ENCODE measurements at places on chromosomes 16 and 17.

DNA sequence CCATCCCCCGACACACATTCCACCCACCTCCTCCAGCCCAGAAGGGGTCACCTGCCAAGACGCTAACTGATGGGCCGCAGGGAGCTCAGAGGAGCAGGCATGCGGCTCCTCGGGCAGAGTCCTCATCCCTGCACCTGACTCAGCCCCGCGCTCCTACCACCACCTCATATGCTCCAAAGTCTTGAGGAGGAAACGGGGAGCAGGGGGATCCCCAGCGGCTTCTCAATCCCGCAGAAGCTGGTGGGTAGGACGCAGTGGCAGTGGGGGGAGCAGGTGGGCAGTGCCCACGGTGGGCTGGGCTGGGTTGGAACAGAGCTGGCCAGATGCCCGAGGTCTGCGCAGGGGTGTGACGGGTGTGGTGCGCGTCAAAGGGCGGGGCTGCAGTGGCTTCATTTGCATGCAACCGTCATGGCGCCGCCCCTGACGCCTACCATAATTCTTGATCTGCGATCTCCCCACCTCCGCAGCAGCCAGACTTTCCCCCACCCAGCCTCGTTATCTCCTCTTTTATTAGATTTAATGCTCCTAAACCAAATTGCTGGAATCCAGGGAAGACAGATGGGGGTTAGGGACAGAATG is 39.0 kb upstream of the EMP2 start:
- DNase-seq: no peak

DNA sequence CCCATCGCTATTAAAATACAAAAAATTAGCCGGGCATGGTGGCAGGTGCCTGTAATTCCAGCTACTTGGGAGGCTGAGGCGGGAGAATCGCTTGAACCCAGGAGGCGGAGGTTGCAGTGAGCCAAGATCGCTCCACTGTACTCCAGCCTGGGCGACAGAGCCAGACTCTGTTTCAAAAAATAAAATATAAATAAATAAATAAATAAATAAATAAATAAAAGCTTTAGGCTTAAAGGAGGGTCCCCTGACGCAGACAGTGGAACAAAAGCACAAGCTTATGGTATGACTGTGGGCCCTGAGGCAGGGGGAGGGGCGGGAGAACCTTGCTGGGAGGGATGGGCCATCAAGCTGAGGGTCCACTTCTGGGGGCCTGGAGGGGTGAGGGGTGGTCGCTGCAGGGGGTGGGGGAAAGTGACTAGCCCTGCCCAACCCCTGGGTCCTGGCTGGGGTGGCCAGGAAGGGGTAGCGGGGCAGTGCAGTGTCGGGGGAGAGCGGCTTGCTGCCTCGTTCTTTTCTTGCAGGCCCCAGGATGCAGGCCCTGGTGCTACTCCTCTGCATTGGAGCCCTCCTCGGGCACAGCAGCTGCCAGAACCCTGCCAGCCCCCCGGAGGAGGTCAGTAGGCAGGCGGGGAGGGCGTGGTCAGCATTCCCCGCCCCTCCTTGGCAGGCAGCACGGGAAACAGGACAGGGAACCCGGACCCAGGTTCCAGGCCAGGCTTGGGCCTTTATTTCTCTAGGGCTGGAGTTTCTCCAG is 4.7 kb downstream of the SERPINF1 start:
- no peak for DNase-seq

DNA sequence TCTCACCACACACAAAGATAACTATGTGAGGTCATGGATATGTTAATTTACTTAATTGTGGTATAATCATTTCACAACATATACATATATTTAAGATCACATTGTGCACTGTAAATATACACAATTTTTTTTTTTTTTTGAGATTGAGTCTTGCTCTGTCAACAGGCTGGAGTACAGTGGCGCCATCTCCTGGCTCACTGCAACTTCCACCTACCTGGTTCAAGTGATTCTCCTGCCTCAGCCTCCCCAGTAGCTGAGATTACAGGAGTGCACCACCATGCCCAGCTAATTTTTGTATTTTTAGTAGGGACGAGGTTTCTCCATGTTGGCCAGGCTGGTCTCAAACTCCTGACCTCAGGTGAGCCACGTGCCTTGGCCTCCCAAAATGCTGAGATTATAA is 11.5 kb upstream of the PRSS54 start:
- peak; percentile 6 for DNase-seq

DNA sequence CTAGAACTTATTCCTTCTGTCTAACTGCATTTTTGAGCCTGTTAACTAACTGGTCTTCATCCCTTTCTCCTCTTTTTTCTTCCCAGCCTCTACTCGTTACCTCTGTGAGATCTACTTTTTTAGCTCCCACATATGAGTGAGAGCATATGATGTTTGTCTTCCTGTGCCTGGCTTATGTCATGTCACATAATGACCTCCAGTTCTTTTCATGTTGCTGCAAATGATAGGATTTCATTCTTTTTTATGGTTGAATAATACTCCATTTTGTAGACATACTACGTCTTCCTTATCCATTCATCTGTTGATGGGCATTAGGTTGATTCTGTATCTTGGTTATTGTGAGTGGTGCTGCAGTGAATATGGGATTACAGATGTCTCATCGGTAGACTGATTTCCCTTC is 184.7 kb downstream of the PRKCA start:
- DNase-seq: no peak

GRCh38 chr17:74219576-74220133 is 6.3 kb downstream of the TTYH2 start:
- DNase-seq: no peak

GRCh38 chr16:48246066-48246465 is 1.3 kb downstream of the ABCC11 start:
- DNase-seq: peak; percentile 41

- no peak for DNase-seq
Observed at GRCh38 chr16:80893686-80894085, 89.3 kb upstream of the CDYL2 start.

GRCh38 chr17:57108671-57109392 is 23.8 kb downstream of the AKAP1 start:
- no peak for DNase-seq

All from astrocyte (in vitro differentiated cells and primary cell).